ENCODE measurements at places on chromosomes 16 and 17.

- no peak for DNase-seq
Observed at GRCh38 chr17:63419949-63420867, 25.9 kb downstream of the CYB561 start.

DNA sequence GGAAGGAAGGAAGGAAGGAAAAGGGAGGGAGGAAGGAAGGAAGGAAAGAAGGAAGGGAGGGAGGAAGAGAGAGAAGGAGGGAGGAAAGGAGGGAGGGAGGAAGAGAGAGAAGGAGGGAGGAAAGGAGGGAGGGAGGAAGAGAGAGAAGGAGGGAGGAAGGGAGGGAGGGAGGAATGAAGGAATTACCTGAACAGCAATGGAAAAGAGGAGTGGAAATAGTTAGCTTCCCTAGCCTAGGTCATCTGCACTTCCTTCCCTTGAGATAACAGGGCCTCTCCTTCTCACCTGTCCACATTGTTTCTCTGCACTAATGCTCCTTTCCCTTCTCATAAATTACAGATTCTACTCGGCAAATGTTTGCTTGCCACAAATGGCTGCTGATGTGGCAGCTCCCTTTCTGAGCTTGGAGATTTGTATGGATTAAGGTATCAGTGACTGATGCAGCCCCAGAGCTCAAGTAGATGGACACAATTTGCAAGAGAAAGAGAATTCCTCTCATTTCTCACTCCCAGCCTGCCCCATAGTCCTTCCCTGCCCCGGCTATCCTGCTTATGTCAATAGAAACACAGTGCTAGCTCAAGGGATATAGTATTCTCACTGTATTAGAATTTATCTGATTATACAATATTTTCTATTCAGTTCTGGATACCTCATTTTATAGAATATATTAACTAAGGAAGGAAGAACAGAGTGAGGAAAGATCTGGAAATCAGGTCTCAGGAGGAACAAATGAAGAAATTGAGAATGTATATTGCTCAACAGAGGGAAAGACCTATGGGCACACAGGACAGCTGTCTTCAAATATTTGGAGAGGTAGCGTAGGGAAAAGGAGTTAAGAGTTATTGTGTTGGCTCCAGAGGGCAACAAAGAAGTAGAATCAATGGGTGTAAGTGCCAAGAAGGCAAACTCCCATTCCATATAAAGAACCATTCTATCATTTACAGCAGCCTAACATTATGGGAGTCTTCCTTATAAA, 14.6 kb downstream of the HOXB1 start:
- no peak for DNase-seq

- DNase-seq: no peak
Observed at GRCh38 chr17:28385037-28385400, 13.5 kb downstream of the SARM1 start.

- no peak for DNase-seq
Observed at GRCh38 chr17:50289991-50290702, 15.9 kb downstream of the TMEM92 start.

- no peak for DNase-seq
Observed at GRCh38 chr16:88965411-88965810, 11.6 kb downstream of the CBFA2T3 start.
